Stimulated activated CD4-positive, alpha-beta T cell treated with anti-CD3 and anti-CD28 coated beads, Interleukin-1b, Interleukin-23, amount 100 ng/mL, for 48 hours (primary cell): ENCODE measurements at places on chromosomes 7 and 10.

- no peak for DNase-seq
Measured at GRCh38 chr10:117621795-117622420, 79.4 kb downstream of the EMX2 start.

GRCh38 chr7:133082390-133082766 is 488 bp upstream of the CHCHD3 start:
- DNase-seq = no peak

DNA sequence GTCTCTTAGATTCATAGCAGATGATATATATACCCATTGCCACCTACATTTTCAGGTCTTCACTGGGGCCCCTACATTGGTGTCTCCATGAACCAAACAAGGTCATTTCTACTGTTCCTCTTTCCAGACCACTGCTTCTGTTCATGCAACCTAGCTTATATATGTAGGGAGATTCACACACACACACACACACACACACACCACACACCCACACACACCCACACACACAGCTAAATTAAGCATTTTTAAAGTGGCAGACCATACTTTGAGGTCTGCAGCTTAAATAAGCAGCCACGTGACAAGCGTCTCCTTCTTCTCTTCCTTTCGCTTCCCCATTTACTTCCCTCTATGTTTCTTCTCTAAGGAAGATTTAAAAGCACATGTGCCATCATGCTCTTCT is 70.0 kb upstream of the CC2D2B start:
- no peak for DNase-seq

DNA sequence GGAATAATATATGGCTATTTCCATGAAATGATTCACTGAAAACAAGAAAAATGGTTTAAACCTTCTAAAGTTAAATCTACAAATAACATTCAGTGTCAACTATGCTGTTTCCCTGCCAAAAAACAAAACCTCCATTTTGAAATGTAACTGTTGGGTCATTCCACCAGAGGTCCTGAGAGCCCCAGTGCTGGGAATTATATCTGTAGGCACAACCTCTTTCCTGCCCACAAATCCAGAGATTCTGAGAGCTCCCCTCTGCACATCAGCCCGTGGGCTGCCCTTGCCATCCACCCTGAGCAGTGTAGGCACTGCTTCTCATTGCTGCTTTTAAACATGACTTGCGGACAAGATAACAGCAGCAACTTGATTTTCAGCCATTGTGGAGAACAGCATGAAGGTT is 198.6 kb downstream of the TMEM178B start:
- no peak for DNase-seq

DNA sequence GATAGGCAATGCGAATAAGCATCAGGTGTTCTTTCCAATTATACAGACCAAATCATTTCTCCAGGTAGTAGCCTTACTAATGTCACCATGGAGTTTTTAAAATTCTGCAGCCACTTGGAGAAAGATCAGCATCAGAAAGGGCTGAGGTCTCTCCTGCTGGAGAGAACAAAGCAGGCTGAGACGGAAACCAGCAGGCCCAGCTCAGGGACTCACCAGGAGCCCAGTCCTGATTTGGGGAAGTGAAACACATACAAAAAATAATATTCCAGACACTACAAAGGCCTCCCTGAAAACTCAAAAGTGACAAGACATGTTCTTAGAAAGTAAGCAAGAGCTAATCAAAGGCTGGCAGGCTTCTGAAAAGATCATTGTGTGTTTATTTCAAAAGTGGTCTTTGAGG is 207.1 kb upstream of the GHITM start:
- no peak for DNase-seq

GRCh38 chr10:30062090-30062489 is 2.7 kb upstream of the JCAD start:
- DNase-seq = no peak

DNA sequence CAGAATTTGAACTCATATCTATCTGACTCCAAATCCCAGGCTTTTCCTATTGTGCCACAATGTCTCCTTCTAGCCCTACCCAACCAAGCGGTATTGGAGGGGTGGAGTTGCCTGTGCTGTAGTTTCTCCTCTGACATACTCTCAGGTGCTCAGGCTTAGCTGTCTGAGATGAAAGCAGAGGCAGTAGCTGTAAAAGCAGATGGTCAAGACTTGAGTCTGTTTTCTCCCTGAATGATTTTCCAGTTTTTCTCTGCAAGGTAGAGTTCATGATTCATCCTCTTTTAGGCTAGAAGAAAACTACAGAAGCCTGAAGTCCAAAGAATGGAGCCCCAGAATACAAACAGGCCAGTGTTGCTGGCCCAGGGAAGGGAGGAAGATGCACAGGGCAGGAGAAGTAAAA is 130.0 kb downstream of the PDE1C start:
- no peak for DNase-seq

DNA sequence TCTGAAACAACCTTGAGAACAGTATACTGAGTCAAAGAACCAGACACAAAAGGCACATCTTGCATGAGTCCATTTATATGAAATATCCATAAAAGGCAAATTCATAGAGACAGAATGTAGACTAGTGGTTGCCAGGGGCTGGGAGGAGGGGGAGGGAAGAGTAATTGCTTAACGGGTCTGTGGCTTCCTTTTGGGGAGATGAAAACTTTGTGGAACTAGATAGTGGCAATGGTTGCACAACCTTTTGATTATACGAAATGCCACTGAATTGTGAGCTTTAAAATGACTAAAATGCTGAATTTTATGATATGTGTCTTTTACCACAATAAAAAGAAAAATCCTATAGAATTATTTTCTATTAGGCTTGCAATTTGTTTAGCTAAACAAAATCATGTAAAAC is 16.8 kb downstream of the ADRB1 start:
- DNase-seq = no peak

GRCh38 chr7:70630818-70631457 is 501.0 kb upstream of the GALNT17 start:
- DNase-seq = no peak

- DNase-seq = no peak
Measured at GRCh38 chr10:11163780-11164550, 146.3 kb downstream of the CELF2 start.
